Chondrocyte (in vitro differentiated cells): ENCODE measurements at places on chromosomes 2 and 18. TPM values are rescaled to one million over a fixed set of nuclear protein-coding genes. Genes with fewer than 3 reads are reported as not detected.

GRCh38 chr2:35973737-35974132, 381.8 kb upstream of the CRIM1 start:
- H3K4me3 ChIP-seq: no peak overlapping the region
- peaks cover 13% of the 10 kb centered on the region for H3K27me3 ChIP-seq
- H3K4me1 ChIP-seq: no peaks in the 10 kb centered on the region
- no peak for DNase-seq
- H3K36me3 ChIP-seq: no peaks in the 10 kb centered on the region

- peaks cover 27% of the 10 kb centered on the region for H3K4me1 ChIP-seq
- H3K36me3 ChIP-seq: no peaks in the 10 kb centered on the region
- no peaks in the 10 kb centered on the region for H3K27me3 ChIP-seq
Measured at GRCh38 chr2:10382354-10383061, 65.6 kb downstream of the ODC1 start.

- H3K4me3 ChIP-seq: no peak overlapping the region
- H3K27me3 ChIP-seq: peaks cover 9% of the 10 kb centered on the region
- no peak for DNase-seq
- H3K36me3 ChIP-seq: no peaks in the 10 kb centered on the region
Measured at GRCh38 chr18:853471-853870, 41.4 kb upstream of the YES1 start.

DNA sequence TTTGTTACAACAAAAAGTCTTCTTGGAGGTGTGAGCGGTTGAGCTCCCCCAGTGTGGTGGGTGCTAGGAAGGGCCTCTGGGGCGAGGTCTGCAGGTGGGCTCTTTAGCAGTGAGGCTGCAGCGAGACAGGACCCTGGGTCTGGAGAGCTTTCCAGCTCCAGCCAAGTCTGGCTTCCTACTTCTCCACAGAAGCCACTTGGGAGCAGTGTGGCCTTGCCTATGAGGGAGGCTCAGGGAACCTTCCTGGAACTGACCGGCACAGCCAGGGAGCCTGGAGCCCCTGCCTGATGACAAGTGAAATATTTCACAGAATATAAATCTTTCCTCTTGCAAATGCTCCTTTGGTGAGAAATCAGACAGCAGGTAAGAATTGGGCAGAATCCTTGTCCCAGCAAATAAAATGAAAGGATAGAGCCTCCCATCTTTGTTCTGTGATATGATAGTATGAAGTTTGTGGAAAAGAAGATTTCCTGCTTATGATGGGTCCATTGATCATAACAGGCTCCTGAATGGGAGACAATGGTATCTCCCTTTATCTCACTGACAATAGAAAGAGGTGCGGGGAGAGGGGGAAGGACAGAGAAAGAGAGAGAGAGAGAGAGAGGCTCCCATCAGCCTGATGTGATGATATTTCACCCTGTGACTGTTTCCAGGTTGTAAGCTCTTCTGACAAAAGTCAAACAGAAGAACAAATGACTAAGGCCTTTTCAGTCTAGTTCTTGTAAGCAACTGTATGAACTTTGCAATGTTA, 289.8 kb upstream of the SPRED2 start:
- no peaks in the 10 kb centered on the region for H3K4me1 ChIP-seq
- no peak for DNase-seq
- H3K36me3 ChIP-seq: peaks cover 3% of the 10 kb centered on the region
- H3K27me3 ChIP-seq: peaks cover 31% of the 10 kb centered on the region

DNA sequence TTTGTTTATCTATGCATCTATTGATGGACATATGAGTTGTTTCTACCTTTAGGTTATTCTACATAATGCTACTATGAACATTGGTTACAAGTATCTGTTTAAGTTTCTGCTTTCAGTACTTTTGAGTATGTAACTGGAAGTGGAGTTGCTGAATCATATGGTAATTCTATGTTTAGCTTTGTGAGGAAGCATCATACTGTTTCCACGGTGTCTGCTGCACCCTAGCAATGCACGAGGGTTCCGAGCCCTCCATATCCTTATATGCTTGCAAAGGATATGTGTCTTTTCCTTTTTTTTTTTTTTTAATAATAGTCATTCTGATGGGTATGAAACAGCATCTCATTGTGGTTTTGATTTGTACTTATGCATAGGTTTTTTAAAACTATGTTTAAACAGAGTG, 83.7 kb downstream of the FMNL2 start:
- H3K27me3 ChIP-seq: no peaks in the 10 kb centered on the region
- no peak overlapping the region for H3K4me3 ChIP-seq
- no peaks in the 10 kb centered on the region for H3K36me3 ChIP-seq
- peaks cover 45% of the 10 kb centered on the region for H3K4me1 ChIP-seq

DNA sequence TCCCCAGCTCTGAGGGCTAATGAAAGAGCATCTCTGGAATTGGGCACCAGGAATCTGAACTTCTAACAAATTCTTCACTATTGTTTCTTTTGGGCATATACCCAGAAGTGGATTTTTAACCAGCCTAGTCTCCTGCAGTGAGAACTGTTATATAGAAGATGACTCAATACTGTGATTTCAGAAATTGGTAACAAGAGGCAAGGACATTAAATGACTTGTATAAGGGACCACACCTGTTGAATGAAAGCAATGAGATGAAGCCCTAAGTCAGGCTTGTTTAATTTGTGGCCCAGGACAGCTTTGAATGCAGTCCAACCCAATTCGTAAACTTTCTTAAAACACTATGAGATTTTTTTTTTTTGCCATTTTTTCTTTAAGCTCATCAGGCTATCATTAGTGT, 57.9 kb downstream of the EPC2 start:
- H3K4me3 ChIP-seq: no peak overlapping the region
- H3K27ac ChIP-seq: no peak overlapping the region
- H3K4me1 ChIP-seq: peaks cover 10% of the 10 kb centered on the region
- H3K36me3 ChIP-seq: peaks cover 31% of the 10 kb centered on the region
- no peak for DNase-seq

- no peaks in the 10 kb centered on the region for H3K27me3 ChIP-seq
- no peak overlapping the region for H3K27ac ChIP-seq
- DNase-seq: no peak
- peaks cover 30% of the 10 kb centered on the region for H3K4me1 ChIP-seq
- H3K36me3 ChIP-seq: peaks cover 47% of the 10 kb centered on the region
Measured at GRCh38 chr2:42336361-42336965, 24.6 kb downstream of the COX7A2L start.

GRCh38 chr18:78912336-78912735, 67.3 kb upstream of the SALL3 start:
- H3K36me3 ChIP-seq: peaks cover 4% of the 10 kb centered on the region
- H3K27me3 ChIP-seq: no peaks in the 10 kb centered on the region
- H3K27ac ChIP-seq: no peak overlapping the region
- H3K4me1 ChIP-seq: no peaks in the 10 kb centered on the region
- DNase-seq: peak; percentile 68

- H3K27me3 ChIP-seq: no peaks in the 10 kb centered on the region
- peak overlapping the region; percentile 81 for H3K27ac ChIP-seq
- DNase-seq: no peak
- no peaks in the 10 kb centered on the region for H3K36me3 ChIP-seq
- no peak overlapping the region for H3K4me3 ChIP-seq
- H3K4me1 ChIP-seq: peaks cover 57% of the 10 kb centered on the region
Measured at GRCh38 chr2:1990724-1991123, 246.4 kb upstream of the PXDN start.

GRCh38 chr2:142545036-142545435, 332.4 kb upstream of the KYNU start:
- H3K36me3 ChIP-seq: peaks cover 9% of the 10 kb centered on the region
- H3K4me3 ChIP-seq: peak overlapping the region; percentile 45
- H3K27ac ChIP-seq: peak overlapping the region; percentile 29

- no peaks in the 10 kb centered on the region for H3K36me3 ChIP-seq
- no peaks in the 10 kb centered on the region for H3K27me3 ChIP-seq
- H3K4me3 ChIP-seq: no peak overlapping the region
- peaks cover 11% of the 10 kb centered on the region for H3K4me1 ChIP-seq
Measured at GRCh38 chr2:71811157-71811556, 336.5 kb downstream of the CYP26B1 start.

DNA sequence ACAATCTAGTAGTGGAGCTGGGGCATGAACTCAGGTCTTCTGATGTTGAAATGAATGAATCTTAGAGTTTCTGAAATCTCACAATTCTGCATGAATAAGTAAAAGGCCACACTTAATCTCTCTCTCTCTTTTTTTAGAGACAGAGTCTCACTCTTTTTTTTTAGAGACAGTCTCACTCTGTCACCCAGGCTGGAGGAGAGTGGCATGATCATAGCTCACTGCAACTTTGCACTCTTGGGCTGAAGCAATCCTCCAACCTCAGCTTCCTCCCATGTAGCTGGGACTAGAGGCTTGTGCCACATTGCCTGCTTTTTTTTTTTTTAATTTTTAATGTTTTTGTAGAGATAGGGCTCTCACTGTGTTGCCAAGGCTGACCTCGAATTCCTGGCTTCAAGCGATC, 68.9 kb upstream of the THOC1 start:
- no peak overlapping the region for H3K4me3 ChIP-seq
- H3K4me1 ChIP-seq: peaks cover 7% of the 10 kb centered on the region
- H3K27me3 ChIP-seq: peaks cover 7% of the 10 kb centered on the region
- DNase-seq: no peak
- no peaks in the 10 kb centered on the region for H3K36me3 ChIP-seq

DNA sequence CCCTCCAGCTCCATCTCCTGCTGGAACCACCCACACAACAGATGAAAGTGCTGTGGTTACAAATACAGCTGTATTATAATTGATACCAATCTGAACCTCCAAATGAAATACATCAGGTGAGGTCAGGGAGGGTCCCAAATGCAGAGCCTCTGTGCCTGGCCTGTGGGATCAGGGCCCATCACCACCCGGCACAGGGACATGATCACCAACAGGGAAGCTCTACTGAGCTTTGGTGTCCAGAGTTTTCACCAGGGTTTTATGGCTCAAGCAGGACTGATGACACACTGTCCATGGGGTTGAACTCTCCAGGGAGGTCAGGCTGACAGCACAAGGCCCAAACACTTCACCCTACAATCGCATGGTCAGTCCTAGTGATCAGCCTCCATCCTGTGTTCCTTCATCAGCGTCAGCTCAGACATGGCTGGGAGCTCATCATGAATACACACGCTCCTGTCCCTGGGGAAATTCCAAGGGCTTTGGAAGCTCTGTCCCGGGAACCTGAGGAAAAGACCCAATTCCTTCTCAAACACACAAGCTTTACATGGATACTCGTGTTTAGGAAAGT, 3.9 kb upstream of the PXDN start:
- DNase-seq: no peak
- H3K27me3 ChIP-seq: peaks cover 2% of the 10 kb centered on the region
- H3K4me1 ChIP-seq: peaks cover 23% of the 10 kb centered on the region
- H3K4me3 ChIP-seq: no peak overlapping the region
- no peak overlapping the region for H3K27ac ChIP-seq
- no peaks in the 10 kb centered on the region for H3K36me3 ChIP-seq

DNA sequence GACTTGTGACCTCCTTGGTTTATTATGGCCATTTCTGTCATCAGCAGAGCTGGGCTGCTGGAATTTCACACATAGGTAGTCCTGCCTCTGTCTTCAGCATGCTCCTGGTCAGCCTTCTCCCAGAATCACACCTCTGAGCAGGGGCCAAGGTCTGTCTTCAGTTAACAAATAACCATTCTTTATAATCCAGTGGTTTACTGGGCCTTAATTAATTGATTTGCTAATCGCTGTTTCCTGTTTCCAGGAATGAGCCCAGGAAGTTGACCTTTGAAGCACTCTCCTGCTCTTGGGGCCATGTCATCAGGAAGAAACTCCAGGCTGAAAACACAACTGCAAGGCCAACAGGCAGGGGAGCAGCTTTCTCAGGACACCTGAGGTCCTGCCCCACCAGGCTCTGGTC, 278.5 kb downstream of the SRBD1 start:
- no peaks in the 10 kb centered on the region for H3K36me3 ChIP-seq
- no peaks in the 10 kb centered on the region for H3K27me3 ChIP-seq
- no peak overlapping the region for H3K4me3 ChIP-seq
- no peak overlapping the region for H3K27ac ChIP-seq
- peaks cover 9% of the 10 kb centered on the region for H3K4me1 ChIP-seq
- no peak for DNase-seq

DNA sequence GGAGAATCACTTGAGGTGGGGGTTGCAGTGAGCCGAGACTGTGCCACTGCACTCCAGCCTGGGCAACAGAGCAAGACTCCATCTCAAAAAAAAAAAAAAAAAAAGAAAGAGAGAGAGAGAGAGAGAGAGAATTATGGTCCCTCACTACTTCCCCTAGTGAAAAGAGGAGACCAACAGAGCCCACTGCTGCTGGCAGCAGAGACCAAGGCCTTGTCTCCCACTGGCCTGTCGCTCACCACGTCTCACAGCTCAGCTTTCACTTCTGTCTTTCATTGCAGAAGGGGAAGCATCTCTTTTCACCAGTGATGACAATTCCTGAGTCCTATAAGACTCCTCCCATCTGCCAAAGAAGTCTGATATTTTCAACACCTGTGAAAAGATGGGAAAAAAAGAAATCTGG, 81.3 kb downstream of the CLHC1 start:
- H3K4me1 ChIP-seq: peaks cover 46% of the 10 kb centered on the region
- no peaks in the 10 kb centered on the region for H3K36me3 ChIP-seq
- DNase-seq: no peak
- no peaks in the 10 kb centered on the region for H3K27me3 ChIP-seq
- H3K4me3 ChIP-seq: no peak overlapping the region
- H3K27ac ChIP-seq: no peak overlapping the region

DNA sequence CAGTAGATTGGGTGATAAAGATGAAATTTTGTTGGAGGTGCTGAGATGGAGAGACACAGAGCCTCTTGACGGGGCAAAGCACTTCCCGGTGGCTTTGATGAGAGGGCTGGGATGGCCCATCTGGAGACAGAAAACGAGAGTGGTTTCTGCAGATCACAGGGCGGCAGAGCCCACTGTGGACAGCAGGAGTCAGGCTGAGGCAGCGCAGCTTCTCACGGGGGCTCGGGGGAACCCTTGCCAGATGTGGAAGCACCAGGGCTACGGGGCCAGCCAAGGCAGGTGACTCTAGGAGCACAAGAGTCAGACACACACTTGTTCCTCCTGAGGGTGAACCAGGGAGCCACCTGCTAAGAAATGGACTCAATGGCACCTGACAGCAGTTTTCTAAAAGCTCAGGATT, 78.5 kb downstream of the TPO start:
- peaks cover 11% of the 10 kb centered on the region for H3K27me3 ChIP-seq
- H3K27ac ChIP-seq: no peak overlapping the region
- H3K36me3 ChIP-seq: no peaks in the 10 kb centered on the region
- DNase-seq: peak; percentile 81
- H3K4me3 ChIP-seq: no peak overlapping the region

DNA sequence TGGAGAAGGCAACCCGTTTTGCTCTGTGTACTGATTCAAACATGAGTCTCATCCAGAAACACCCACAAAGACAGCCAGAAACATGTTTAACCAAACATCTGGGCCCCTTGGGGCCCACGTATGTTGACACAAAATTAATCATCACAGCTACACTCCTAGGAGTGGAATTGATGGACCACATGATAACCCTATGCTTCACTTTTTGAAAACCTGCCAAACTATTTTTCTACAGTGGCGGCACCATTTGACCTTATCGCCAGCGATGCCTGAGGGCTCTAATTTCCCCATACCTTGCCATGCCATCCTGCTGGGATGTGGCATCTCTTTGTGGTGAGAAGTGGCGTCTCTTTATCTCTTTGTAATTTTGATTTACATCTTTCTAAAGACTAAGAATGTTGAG, 38.5 kb downstream of the PSMG2 start:
- H3K4me3 ChIP-seq: no peak overlapping the region
- peaks cover 7% of the 10 kb centered on the region for H3K4me1 ChIP-seq
- no peaks in the 10 kb centered on the region for H3K27me3 ChIP-seq

The SYT4 gene
- not detected in 3 replicates for total RNA-seq

The KHK gene
- total RNA-seq: 1.2 to 1.9 TPM (median 1.3 TPM) in 3 replicates

The GPR75 gene
- 1.1 to 2.4 TPM (median 1.2 TPM) in 3 replicates for total RNA-seq

The SULT1C2 gene
- 0.27 to 0.29 TPM (median 0.28 TPM) in 3 replicates for total RNA-seq

The CD302 gene
- 6.0 to 10.6 TPM (median 6.4 TPM) in 3 replicates for total RNA-seq

The POTEC gene
- total RNA-seq: not detected in 3 replicates

The ADCY3 gene
- 57.5 to 69.3 TPM (median 62.6 TPM) in 3 replicates for total RNA-seq

The MARCHF4 gene
- total RNA-seq: 1.4 to 6.2 TPM (median 6.1 TPM) in 3 replicates
